ENCODE measurements at places on chromosomes 11 and 22.

DNA sequence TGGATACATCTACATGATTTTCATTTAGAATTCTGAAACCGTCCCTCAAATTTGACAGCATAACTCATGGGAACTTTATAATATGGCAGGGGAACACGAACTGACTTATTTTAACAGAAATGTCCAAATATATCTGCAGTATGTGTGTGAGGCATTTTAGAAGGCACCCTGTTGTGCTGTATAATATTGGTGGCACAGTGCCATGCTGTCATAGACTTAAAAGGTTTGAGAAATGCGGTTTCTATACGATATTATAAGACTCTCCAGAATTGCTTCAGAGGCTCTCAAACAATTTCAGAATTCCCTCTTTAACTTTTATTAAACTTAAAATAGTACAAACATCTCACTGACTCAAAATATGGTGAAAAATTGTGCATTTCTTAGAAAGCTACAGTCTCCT lies 181.6 kb downstream of the MSANTD4 start:
- DNase-seq, result no peak

GRCh38 chr11:121904148-121904547 lies 211.9 kb downstream of the BLID start:
- DNase-seq, result no peak

GRCh38 chr11:84390441-84391078 lies 1104.4 kb upstream of the CCDC90B start:
- DNase-seq, result no peak

GRCh38 chr22:24514241-24515026 lies 19.3 kb downstream of the UPB1 start:
- DNase-seq, result no peak

DNA sequence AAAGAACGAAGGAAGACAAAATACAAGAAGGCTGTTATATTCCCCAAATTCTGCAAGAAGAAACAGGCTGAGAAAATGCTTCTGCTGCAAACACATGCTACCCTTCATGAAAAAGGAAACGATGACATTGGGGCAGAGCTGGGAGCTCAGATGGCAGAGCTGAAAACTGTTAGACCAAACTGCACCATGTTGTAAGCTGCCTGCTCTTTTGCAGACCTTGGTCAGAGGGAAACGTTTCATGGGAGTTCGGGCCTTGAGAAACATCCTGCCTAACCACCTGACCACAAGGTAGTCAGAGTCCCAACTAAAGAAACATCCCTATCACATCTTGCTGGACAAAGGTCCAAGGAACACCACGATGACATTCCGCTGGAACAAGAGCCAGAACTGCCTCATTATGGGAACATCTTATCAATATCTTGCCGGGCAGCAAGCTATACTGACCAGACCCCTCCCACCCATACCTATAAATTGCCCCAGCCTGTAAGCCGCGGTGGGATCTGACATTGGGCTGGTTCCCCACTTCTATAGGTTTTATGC lies 110.7 kb upstream of the CTSC start:
- DNase-seq, result no peak

- no peak for DNase-seq
These were observed 152.3 kb downstream of the INSC start for GRCh38 chr11:15266999-15267398.

DNA sequence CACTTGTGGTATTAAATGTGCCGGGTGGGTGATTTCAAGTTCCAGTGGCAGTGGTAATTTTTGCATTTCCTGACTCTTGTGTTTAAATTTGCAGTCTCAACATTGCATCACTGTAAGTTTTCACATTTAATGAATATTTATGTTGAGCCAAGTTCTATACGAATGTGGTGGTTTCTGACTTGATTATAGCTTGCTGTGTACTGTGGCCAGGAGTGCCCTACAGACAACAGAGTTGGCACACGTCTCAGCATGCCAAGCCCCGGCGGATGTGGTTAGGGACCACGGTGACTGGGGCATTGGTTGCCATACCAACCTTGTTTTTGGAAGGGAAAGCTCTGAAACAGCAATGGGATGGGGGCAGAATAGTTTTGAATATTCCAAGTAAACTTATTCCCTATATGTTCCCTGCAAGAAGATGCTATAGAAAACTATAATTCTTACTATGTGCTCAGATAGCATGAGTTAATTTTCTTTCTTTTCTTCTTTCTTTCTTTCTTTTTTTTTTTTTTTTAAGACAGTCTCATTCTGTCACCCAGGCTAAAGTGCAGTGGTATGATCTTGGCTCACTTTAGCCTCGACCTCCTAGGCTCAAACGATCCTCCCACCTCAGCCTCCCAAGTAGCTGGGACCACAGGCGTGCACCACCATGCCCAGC lies 16.0 kb downstream of the ZNRF3 start:
- DNase-seq, result peak; percentile 75

DNA sequence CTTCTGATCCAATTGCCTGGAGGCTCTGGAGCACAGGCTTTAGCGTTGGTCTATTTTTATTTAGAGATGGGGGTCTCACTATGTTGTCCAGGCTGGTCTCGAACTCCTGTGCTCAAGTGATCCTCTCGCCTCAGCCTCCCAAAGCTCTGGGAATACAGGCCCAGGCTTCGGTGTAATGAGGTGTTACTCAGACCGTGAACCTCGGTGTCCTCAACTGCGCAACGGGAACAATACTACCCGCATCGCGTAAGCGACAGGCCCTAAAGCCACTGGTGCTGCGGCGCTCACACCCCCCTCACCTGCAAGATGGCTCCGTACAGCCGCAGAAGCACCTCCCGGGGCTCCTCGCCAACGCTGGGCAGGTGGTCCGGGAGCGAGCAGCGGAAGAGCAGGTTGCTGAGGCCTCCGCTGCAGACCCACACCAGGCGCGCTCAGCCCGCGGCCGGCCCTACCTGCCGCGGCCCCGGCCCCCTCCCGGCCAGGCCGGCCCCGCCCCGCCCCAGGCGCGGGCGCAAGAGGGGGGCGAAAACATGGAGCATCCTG lies 628 bp downstream of the CHKB start:
- no peak for DNase-seq

DNA sequence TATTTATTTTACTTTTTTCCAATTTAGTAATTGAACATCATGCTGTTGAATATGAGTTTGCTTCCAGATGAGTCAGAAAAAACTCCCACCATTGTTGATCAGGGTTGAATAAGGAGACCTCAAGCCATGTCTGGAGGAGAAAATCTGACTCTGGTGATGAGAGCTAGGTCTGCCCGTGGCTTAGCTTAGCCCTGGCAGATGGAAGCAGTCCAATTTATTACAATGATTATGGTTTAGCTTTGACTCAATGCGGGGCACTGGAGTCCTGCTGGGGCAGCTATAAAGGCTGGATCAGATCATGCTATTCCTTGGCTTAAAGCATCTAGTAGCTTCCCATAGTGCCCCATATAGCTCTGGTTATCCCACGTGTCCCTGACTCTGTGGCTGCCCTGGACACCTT lies 506.5 kb downstream of the MN1 start:
- no peak for DNase-seq

DNA sequence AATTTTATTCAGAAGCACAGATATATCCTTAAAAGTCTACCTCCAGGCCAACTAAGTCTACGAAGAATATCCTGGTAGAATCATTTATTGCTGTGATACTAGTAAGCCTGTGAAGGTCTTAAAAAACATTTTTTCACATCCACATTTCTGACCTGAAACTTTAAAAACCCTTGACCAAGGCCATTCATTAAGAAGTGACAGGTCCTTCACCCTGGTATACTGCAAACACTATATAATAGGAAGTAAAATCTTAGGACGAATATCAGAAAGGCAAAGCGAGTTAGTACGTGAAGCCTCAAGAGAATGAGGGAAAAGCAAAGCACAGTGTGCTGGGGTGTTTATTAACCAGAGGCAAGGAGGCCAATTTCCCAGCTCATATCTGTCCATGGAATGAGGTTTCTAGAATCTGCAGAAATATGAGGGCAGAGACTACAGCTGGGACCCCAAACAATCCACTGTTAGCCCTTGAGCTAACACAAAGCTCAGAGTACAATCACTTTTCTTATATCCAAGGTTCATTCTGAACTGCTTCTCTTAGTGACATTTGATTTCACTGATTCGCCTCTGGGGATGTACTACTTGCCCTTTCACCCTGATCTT lies 71.0 kb downstream of the AMBRA1 start:
- no peak for DNase-seq

- peak; percentile 43 for DNase-seq
These were observed 19.8 kb downstream of the SPECC1L start for GRCh38 chr22:24290459-24290858.
